ENCODE measurements at places on chromosomes 3 and 15.

DNA sequence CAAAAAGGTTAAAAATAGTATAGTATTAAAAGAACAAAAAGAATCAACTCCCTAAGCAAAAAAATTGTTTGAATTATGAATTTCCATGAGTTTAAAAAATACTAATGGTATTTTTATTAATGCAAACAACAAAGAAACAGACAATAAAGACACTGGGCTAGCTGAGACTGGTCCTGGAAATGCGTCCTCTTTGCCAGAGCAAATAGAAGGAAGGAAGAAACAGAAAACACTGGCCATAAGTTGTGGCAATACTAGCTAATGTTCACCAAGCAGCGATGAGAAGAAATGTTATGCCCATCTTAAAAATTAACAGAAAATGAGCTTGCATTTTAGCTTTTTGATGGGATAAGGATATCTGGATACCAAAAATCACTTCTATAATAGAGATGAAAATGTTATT, 88.6 kb downstream of the TBL1XR1 start:
- peaks cover 67% of the 10 kb centered on the region for H3K4me1 ChIP-seq
- H3K36me3 ChIP-seq = no peaks in the 10 kb centered on the region
- no peak overlapping the region for H3K27ac ChIP-seq
- no peak overlapping the region for H3K4me3 ChIP-seq

DNA sequence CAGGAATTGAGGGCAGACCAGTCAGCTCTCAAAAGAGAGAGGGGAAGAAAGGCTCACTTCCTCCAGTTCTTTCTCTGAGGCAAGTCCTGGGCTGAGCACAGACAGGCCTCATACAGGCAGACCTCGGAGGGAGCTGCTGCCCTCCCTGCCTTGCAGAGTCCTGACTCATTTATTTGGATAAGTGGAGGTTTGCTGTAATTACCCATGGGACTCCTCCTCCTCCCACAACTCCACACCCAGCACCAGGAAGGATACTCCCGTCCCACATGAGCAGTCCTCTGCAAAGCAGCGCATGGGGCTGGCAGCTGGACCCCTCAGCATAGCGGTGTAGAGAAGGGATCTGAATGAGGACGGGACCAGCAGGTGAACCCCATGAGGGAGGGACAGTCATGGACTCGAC, 13.4 kb upstream of the SCN10A start:
- no peaks in the 10 kb centered on the region for H3K36me3 ChIP-seq
- DNase-seq = peak; percentile 23
- H3K27ac ChIP-seq = no peak overlapping the region
- no peak overlapping the region for H3K4me3 ChIP-seq
- no peaks in the 10 kb centered on the region for H3K4me1 ChIP-seq

- H3K4me3 ChIP-seq = no peak overlapping the region
- no peaks in the 10 kb centered on the region for H3K27me3 ChIP-seq
- peak; percentile 29 for DNase-seq
- H3K27ac ChIP-seq = no peak overlapping the region
- H3K4me1 ChIP-seq = peaks cover 17% of the 10 kb centered on the region
These were observed 6.9 kb downstream of the PRSS50 start for GRCh38 chr3:46710671-46711295.

GRCh38 chr3:134003066-134003465, 26.7 kb downstream of the SLCO2A1 start:
- H3K4me1 ChIP-seq = no peaks in the 10 kb centered on the region
- no peaks in the 10 kb centered on the region for H3K27me3 ChIP-seq
- DNase-seq = no peak
- H3K36me3 ChIP-seq = no peaks in the 10 kb centered on the region
- no peak overlapping the region for H3K4me3 ChIP-seq

DNA sequence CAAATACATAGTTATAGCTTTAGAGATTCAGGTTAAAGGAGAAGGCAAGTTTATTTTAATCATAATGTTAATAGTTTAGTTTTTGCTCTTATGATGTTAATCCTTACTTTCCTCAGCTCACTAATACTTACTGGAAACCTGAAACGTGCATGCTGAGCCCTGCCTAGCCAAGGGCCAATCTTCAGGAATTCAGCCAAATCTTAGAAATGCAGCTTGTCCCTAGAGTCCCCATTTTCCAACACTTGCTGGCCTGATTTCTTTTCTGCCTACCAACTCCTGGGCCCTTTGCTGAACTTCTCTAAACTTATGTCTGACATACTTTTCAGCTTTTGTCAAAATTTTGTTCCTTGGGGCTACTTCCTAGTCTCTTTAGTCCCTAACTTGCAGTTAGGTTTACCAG, 22.8 kb downstream of the BCHE start:
- H3K36me3 ChIP-seq = no peaks in the 10 kb centered on the region
- H3K27ac ChIP-seq = no peak overlapping the region
- no peaks in the 10 kb centered on the region for H3K4me1 ChIP-seq

DNA sequence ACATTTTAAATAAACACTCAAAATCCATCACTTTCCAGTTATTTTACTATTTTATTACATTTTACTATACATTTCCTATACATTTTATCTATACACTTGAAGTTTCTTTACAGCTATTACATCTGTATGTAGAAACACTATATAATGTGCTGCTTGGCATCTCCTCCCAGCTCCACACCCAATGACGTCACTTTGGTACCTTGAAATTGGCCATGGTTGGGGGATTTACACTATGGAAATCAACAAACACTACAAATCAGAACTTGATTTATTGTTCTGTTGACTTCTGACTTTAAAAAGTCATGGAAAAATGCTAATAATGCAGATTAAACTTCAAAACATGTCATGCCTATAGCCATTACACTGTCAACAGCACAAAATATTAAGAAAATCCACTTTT, 48.9 kb upstream of the STT3B start:
- no peaks in the 10 kb centered on the region for H3K36me3 ChIP-seq
- H3K4me3 ChIP-seq = no peak overlapping the region
- H3K4me1 ChIP-seq = no peaks in the 10 kb centered on the region
- H3K27me3 ChIP-seq = peaks cover 2% of the 10 kb centered on the region
- no peak overlapping the region for H3K27ac ChIP-seq

All from psoas muscle (tissue), 8 donors.